ENCODE measurements at places on chromosomes 7 and 10.
A peak's percentile ranks its signal among the peaks of the same experiment; 100 is the strongest.

DNA sequence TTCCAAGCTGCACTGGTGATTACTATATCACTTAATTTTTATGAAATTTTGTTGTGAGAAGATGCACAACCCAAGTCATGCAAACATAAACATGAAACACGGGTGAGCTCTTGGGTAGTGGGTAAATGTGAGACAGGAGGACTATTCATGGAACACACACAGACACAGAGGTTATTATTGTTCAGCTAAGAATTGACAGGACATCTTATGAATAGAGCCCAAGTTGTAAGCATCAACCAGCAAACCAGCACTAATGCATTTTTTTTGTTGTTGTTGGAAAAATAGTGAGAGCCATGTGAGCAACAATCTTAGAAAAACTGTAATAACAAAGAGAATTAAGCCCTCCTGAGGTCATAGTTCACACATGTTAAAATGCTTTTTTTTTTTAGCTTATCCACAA lies 1179.7 kb downstream of the GATA3 start:
- DNase-seq, result no peak

DNA sequence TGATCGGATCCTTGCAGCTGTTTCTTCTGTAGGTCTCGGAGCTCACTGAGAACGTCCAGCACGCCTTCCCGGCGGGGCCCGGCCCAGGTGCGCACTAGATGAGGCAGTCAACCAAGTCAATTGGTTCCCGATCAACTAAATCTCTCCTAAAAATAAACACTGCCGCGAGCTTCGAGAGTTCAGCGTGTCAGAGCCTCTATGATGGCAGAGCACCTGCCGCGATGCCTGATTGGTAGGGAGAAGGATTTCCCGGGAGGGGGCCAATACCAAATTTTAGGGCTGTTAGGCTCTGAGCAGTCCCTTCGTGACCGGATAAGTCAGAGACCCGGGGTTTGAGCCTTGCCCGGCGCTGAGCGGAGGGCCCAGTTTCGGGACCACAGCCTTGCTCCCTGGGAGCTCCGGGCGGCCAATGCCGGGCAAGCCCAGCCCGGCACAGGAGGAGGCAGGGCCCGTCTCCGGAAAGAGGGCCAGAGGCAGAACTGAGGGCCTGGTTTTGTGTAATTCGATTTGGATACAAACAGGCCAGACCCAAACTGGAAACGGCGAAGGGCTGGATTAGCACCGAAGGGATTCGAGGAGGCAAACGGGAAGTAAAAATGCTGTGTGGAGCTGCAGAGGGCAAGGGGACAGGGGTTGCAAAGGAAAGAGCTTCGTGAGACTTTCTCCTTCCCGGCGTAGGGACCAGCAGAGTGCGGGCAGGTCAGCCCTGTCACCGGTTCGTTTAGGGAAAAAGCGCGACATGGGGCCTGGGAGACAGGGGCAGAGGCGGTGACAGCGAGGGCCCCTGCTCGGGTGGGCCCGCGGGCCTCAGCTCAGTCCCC lies 569 bp downstream of the SLC26A5 start:
- peak; percentile 26 for DNase-seq

GRCh38 chr10:110032801-110033700 lies 25.3 kb downstream of the ADD3 start:
- DNase-seq, result no peak

GRCh38 chr10:124603376-124604213 lies 140.6 kb downstream of the FAM53B start:
- DNase-seq, result no peak

GRCh38 chr7:156703209-156703608 lies 62.6 kb downstream of the RNF32 start:
- DNase-seq, result no peak

DNA sequence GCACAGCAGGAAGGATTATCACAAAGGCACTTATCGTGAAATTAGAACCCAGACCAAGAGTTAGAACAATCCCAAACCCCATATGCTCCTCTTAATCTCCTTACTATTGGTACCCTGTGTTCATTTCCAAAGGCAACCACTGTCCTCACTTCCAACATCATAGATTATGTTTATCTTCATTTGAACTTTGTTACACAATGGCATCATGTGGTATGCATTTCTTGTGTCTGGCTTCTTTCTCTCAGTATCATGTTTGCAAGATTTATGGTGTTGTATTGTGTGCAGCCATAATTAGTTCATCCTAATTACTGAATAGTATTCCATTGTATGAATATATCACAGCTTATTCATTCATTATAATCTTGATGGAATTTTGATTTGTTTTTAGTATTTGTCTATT lies 124.6 kb upstream of the SEC61G start:
- DNase-seq, result no peak

- DNase-seq, result no peak
Measured at GRCh38 chr7:141700296-141700847, 1.6 kb downstream of the DENND11 start.

DNA sequence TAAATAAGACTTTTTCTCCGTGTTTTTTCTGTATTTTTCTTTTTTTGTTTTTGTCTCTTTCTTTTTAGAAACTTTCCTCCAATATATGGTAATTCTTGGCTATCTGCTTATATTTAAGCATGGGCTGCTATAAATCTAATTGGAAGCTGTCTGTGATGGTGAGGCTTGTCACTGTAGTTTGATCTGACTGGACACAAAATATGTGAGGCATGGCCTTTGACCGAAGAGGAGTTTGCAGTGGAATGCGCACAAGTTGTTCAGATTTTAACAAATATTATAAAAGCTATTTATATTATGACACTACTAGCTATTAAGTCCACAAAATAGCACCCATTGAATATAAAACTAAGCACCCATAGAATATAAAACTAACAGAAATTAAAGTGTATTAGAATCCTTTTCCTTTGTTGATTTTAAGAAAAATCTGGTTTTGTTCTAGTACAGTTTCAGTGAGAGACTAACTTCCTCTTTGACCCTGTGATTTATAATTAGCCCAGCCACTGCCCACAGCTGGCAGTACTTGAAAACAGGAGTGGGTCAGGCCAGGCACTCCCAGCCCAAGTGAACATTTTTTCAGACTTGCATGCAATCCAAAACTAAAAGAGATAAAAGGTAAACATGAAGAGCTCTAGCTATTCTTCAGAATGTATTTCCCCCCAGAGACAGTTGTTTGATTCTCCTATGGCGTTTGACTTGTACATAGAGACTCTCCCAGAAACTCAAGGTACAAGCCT lies 69.9 kb upstream of the FGL2 start:
- no peak for DNase-seq

DNA sequence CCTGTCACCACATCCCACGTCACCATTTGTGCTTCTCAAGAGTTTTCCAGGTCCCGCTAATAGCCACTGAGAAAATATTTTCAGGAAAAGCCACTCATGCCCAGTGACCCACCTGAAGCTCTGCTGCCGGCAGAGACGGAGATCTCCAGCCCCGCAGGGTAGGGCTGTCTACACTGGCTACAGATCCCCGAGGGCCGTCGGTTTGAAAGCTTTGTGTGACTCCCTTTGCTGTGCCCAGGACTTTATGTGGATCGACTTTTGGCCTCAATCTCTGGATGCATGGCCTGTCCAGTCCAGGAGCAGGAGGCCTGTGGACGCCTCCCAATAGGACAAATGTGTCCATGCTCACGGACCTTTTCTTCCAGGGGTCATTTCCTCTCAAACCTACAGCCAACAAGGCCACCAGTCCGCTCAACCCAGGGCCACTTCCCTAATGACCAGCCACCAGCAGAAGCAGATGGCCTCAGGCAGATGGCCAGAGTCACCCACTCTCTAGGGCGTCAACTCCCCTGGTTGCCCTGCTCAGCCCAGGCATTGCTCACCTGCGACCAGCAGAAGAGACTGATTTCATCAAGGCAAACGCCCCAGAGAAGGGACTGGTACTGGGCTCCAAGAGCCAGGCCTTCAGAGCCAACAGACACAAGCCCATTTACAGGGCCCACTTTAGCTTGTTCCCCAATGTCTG lies 76.4 kb downstream of the OAT start:
- DNase-seq, result no peak

DNA sequence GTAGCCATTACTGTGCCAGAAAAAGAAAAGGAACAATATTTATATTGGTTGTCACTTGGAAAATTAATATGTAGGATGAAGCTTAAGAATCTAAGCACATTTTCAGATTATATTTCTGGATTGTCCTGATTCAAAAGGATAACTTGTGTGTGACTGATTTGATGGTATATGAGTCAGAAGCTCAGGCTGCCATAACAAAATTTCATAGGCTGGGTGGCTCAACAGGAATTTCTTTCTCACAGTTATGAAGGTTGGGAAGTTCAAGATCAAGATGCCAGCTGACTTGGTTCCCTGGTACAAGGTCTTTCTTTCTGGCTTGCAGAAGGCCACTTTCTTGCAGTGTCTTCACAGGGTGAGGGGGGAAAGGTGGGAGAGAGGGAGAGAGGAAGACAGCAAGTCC lies 108.5 kb downstream of the ST7 start:
- DNase-seq, result no peak

DNA sequence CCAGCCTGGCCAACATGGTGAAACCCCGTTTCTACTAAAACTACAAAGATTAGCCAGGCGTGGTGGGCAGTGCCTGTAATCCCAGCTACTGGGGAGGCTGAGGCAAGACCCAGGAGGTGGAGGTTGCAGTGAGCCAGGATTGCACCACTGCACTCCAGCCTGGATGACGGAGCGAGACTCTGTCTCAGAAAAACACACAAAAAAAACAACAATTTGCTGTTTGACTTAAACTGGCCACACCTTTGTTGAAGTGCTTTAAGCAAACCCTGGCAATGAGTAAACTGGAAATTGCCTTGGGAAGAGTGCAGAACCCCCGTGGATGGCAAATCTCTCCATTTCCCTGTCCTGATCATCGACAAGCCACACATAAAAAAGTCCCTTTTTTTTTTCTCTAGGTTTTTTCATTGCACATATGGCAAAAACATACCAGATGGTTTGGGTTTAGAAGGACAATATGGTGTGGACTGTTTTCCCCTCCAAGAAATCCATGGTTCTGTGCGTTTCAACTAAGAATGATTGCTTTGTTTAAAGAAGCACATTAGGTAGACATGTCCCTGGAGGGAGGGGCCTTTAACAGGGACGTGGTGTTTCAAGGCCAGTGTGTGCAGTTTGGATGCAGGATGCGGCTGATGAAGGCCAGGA lies 76.9 kb downstream of the NRP1 start:
- DNase-seq, result no peak

DNA sequence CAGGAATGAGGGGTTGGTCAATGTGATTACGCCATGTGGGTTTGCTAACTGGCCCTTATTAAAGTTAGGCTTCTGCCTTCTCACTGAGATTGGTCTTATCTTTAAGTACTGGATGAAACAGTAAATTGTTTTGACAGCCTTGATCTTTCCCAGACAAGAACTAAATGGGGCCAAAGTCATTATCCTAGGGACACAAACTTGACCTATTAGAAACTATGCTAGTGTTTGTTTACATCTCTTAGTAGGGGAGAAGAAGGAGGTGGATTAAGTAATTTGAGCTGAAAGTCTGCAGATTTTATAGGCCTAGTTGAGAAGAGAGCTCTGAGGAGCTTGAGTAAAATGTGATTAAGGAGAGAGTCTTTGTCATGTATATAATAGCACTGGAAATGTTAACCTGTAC lies 386.9 kb downstream of the HTR7 start:
- DNase-seq, result no peak

- DNase-seq, result peak; percentile 63
Measured at GRCh38 chr7:101315336-101315735, 6.3 kb downstream of the IFT22 start.

GRCh38 chr7:815284-816216 lies 16.7 kb upstream of the SUN1 start:
- peak; percentile 45 for DNase-seq

DNA sequence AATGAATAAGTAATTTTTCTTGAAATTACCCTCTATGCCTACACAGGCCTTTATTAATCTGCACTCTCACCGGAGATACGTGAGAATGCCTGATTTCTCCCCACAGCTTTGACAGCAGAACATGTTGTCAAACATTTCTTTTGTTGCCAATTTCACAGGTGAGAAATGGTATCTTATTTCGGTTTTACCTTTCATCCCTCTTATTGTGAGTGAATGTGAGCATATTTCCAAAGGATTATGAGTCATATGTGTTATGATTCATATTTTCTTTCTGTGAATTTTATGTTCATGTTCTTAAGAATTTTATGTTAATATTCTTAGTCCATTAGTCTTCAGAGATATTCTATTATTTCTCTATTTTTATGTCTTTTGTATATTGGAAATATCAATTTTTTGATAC lies 965.1 kb downstream of the CCSER2 start:
- no peak for DNase-seq

DNA sequence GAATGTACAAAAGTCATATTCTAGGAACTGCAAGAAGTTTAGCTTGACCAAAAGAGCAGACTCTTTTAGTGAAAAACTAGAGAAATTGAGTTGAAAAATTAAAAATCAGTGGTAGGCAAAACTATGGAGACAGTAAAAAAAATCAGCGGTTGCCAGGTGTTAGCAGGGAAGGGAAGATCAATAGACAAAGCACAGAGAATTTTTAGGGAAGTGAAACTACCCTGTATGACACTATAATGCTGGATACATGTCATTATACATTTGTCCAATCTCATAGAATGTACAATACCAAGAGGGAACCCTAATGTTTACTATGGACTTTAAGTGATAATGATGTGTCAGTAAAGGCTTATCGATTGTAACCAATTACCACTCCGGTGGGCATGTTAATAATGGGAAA lies 761.9 kb downstream of the MAGI2 start:
- DNase-seq, result no peak

DNA sequence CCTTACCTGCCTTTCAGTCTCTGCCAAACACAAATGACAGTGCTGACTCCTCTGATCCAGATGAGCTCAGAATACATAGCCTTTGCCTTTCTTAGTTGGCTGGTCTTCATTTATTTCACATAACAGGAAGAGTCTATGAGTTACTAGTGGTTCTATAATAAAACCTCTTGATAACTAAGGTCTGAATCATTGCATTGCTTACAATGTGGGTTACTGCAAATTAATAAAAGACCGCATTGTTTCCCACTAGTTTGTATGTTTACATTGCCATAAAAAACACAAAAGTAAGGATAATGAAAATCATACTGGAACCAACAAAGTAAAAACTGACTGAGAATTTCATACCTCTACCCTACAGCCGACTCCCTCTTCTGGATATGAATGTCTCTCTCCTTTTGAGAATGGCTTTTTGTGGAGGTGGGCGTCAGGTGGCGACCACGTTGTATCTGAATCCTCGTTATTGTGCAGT lies 62.0 kb upstream of the AKR1E2 start:
- peak; percentile 28 for DNase-seq

DNA sequence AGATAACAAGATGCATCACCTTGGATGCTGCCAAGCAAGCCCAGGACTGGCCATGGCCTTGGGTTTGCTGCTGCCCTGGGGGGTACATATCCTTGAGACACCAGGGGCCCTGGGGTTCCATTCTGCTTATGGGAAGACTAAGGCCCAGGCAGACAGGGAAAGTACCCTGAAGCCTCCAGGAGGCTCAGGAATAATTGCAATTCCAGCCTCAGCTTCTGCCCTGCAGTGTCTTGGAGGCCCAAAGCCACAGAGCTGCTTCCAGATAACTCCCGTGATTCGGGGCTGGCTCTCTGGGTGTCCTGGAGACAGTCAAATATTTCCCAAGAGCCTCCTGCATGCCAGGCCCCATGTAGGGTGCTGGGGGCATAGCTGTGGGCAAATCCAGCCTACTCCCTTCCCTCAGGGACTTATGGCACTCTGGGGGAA lies 22.6 kb downstream of the MYL10 start:
- DNase-seq, result no peak

GRCh38 chr10:103850572-103850895 lies 4.8 kb downstream of the SH3PXD2A start:
- DNase-seq, result no peak
